Neural crest cell (in vitro differentiated cells): ENCODE measurements at places on chromosomes 16 and 17. TPM values are rescaled to one million over a fixed set of nuclear protein-coding genes. Genes with fewer than 3 reads are reported as not detected.

- no peak overlapping the region for H3K4me3 ChIP-seq
- no peak for DNase-seq
- peaks cover 8% of the 10 kb centered on the region for H3K4me1 ChIP-seq
These were observed 64.0 kb downstream of the SOX9 start for GRCh38 chr17:72184805-72185204.

DNA sequence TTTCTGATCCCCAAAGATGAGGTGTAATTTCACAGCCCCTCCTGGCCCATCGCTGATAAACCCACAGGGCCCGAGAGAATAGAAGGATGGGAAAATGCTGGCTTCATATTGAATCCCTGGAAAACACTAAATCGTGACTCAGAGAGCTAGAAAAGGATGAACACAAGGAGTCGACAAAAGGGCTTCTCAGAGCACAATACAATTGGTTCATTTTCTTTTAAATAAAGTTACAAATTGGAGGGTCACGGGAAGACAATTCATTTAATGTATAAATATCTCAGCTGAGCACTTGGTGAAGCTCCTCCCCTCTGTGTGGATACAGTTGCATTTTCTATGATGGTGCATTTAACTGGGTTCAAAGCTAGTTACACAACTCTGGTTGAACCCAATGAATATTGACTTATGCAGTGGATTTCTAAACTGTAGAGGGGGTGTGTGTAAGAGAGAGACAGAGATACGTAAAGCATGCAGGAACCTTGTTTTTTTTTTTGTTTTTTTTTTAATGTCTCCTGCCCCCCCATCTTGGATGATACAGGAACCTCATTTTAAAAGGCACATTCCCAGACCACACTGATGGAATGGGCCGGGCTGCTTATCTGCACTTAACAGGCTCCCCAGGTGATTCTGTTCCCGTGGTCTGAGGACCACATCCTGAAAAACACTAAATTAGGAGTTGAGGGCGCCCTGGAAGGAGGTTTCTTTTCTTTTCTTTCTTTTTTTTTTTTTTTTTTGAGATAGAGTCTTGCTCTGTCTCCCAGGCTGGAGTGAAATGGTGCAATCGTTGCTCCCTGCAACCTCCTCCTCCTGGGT lies 14.1 kb downstream of the TTYH2 start:
- H3K27me3 ChIP-seq = no peaks in the 10 kb centered on the region
- H3K4me3 ChIP-seq = no peak overlapping the region
- no peaks in the 10 kb centered on the region for H3K36me3 ChIP-seq
- H3K27ac ChIP-seq = no peak overlapping the region
- peaks cover 23% of the 10 kb centered on the region for H3K4me1 ChIP-seq

GRCh38 chr16:89332902-89333245 lies 115.4 kb downstream of the ZNF778 start:
- no peak for DNase-seq
- H3K4me1 ChIP-seq = peaks cover 52% of the 10 kb centered on the region
- no peaks in the 10 kb centered on the region for H3K36me3 ChIP-seq
- no peak overlapping the region for H3K27ac ChIP-seq
- no peak overlapping the region for H3K4me3 ChIP-seq

KIF2B gene
- total RNA-seq = not detected in 2 replicates

SDR42E2 gene
- total RNA-seq = not detected in 2 replicates
